ENCODE measurements at places on chromosomes 13 and 19.

DNA sequence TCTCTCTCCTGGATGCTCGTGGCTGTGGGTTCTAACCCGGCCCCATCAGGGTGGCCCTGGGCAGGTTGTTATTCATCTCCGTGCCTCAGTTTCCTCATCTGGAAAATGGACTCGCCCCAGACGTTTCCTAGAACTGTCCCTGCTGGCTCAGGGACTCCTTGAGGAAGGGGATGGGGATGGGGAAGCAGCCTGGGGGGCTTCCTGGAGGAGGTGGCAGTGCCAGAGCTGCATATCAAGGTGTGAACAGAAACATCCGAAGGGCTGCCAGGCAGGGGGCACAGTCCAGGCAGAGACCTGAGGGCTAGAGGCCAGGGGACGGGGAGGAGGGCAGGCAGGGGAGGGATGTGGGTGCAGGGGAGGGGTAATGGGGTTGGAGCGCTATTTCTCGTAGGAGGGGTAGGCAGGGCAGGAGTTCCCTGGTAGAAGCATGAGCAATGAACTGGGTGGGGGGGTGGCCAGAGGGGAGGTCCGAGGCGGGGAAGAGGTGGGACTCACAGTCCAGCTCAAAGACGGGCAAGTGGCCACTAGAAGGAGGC is 3.6 kb upstream of the ELANE start:
- DNase-seq: no peak

DNA sequence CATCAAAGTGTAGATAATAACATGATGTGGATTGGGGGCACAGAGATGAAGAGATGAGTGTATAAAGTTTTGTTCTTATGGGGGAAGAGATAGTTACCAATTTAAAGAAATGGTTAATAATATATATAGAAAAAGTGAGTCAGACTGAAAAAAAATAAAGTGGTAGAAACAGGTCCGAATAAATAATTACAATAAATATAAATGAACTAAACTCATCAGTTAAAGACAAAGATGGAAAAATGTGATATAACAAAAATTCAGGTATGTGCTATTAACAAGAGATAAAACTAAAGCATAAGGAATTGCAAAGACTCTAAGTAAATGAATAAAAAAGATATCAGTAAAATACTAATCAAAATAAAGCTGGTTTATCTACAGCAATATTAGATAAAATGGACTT is 61.1 kb upstream of the KPNA3 start:
- no peak for DNase-seq

GRCh38 chr19:40411125-40411842 is 1.9 kb downstream of the PRX start:
- no peak for DNase-seq

GRCh38 chr13:41713405-41713804 is 247.5 kb downstream of the VWA8 start:
- no peak for DNase-seq

DNA sequence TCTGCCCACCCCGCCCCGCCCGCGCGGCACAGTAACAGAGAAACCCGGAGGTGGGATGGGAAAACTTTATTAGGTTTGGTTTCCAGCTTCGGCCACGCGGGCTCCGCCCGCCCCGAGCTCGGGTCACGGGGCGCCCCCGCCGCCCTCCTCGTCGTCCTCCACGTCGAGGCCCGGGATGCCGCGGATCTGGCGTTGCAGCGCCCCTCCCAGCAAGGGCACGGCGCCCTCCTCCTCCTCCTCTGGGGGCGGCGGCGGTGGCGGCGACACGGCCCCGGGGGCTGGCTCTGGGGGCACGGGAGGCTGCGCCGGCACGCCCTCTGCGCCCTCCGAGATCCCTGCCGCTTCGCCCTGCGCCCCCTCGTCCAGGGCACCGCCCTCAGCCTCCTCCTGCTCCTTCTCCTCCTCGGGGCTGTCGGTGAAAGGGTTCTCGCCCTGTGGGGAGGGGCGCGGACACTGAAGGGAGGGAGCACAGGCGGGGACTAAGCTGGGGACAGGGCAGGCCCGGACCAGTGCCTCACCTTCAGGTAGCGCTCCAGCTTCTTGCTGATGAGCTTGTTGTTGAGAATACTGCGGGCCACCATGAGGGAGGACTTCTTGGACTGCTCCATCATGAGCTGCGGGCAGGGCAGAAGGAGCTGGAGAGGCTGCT is 536 bp upstream of the AKAP8 start:
- no peak for DNase-seq

- DNase-seq: no peak
These were observed 113.2 kb downstream of the KCNRG start for GRCh38 chr13:50128428-50128931.

DNA sequence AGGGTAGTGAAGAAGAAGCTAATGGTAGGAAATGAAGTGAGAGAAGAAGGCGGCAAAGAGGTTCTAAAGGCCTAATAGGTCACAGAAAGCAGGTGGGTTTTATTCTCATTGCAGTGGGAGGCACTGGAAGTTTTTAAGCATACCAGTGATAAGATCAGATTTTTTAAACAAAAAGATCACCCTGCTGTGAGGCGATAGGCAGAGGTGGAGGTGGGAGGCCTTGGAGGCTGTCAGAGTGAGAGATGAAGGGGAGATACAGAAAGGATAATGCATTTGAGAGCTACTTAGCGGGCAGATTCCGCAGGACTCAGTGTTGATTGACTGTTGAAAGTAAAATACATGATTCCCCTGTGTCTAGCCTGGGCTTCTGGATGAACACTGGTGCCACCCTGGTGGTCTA is 116.7 kb upstream of the FRY start:
- DNase-seq: no peak

- DNase-seq: no peak
These were observed 40.7 kb upstream of the TNFSF11 start for GRCh38 chr13:42533336-42533591.
